ENCODE measurements at places on chromosomes 3 and 15. TPM values are rescaled to one million over a fixed set of nuclear protein-coding genes. Genes with fewer than 3 reads are reported as not detected.

- DNase-seq = no peak
These were observed 62.4 kb downstream of the C3orf80 start for GRCh38 chr3:160287666-160288065.

- DNase-seq = peak; percentile 17
These were observed 226.7 kb upstream of the C2CD4B start for GRCh38 chr15:62391641-62392262.

GRCh38 chr3:61829722-61830350 lies 268.5 kb downstream of the PTPRG start:
- no peak for DNase-seq

- DNase-seq = no peak
These were observed 5.1 kb downstream of the ONECUT1 start for GRCh38 chr15:52784799-52785671.

The STAC gene
- not detected for total RNA-seq

GRCh38 chr3:129023909-129024308 lies 22.8 kb downstream of the EFCC1 start:
- no peak for DNase-seq

The TRAIP gene
- total RNA-seq = 26.5 TPM

DNA sequence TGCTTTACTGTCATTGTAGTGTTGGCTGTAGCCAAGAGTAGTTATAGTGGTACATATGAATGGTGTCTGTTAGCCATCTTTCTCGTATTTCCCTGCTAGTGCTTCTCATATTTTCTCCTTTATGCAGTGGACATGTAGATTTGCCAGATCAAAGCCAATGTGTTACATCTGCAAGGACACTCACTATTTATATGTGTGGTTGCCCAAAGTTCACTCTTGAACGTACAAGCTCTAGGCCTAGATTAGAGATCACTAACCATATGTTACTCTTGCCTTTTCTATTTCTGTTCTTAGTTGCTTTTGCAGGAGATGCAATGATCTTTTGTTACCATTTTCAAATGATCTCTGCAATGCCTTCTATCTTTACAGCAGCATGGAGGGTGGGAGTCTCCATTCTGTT lies 78.4 kb downstream of the CADM2 start:
- no peak for DNase-seq

DNA sequence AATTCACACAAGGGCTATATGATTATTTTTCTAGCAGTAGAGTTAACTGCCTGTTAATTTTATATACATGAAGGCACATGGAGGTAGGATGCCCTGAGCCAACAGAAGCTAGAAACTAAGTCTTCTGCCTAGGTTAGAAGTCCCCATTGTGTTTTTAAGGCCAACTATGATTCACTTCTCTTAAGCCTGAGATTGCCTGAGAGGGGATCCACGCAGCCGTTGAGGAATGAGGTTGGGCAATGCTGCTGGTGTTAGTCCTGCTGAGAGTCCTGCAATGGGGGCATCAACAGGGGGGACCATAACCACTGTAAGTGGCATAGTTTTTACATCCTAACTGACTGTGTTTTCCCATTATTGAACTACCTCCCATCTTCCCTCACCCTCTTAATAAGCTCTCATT lies 60.1 kb upstream of the PFN2 start:
- no peak for DNase-seq

The RTP1 gene
- total RNA-seq = not detected

GRCh38 chr3:45864760-45865519 lies 21.4 kb upstream of the CCR9 start:
- peak; percentile 41 for DNase-seq

DNA sequence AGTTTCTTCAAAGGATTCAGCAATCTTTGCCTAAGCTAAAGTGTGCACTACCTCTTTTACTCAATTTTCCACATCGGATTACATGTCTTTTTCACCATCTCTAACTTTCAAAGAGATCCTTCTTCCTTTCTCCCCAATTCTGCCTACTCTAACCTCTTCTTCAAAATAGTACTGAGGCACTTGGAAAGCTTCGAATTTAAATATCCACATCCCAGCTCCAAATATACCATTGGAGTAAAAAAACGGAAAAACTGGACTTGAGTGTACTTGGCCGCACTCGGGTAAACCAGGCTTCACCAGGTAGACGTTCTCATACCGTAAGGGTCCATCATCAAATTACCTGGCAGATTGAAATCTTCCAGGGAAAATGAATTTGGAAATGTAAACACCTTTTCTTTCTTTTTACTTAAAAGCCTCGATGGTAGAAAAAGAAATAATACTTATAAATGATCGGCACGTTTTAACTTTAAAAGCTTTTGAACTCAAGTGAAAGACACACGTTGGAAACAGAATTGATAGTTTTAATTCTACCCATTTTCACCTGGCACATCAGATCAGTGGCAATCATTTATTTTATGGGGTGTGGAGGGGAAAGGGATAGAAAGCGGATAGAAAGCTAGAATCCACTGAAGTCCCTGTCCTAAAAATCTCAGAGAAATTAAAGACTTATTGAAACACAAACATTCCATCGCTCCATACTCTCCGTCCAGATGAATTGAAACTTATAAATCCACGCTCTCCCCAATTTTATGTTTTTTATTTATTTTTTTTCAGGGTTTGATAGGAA lies 8.2 kb upstream of the MEIS2 start:
- no peak for DNase-seq

DNA sequence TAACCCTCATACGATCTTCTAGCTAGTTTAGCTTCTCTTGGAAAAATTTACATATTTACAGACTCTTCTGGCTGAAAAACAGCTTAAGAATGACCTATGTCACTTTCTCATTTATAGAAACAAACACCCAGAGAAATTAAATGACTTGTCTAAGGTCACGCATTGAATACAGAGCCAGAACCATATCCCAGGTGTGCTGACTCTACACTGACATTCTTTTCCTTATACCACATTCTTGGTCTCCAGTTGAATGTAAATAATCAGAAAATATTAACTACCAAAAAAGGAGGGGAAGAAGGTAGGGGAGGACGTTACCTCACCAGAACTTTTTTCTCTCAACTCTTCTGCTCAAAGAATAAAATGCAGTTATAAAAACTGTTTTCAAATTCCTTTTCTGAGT lies 95.0 kb downstream of the THRB start:
- no peak for DNase-seq

- no peak for DNase-seq
These were observed 40.2 kb downstream of the IRAK2 start for GRCh38 chr3:10204921-10205320.

GRCh38 chr15:75307778-75308390 lies 25.2 kb downstream of the GOLGA6D start:
- DNase-seq = no peak

- DNase-seq = no peak
These were observed 80.8 kb downstream of the RARB start for GRCh38 chr3:25508901-25509300.

The SI gene
- total RNA-seq = not detected

- no peak for DNase-seq
These were observed 16.4 kb downstream of the SPG11 start for GRCh38 chr15:44647036-44647435.

Data from activated T-helper 1 cell treated with anti-CD3 and anti-CD28 coated beads, Interleukin-12 subunit alpha, Interleukin-12 subunit beta, Interleukin-2, Interleukin-4 antibody, amounts not matched to agents 30 ng/mL and 10 ng/mL and 1 ng/mL, durations not matched to agents 14 hours and 24 hours and 36 hours (primary cell).